ENCODE measurements at places on chromosomes 6 and 20.
A peak's percentile ranks its signal among the peaks of the same experiment; 100 is the strongest.

DNA sequence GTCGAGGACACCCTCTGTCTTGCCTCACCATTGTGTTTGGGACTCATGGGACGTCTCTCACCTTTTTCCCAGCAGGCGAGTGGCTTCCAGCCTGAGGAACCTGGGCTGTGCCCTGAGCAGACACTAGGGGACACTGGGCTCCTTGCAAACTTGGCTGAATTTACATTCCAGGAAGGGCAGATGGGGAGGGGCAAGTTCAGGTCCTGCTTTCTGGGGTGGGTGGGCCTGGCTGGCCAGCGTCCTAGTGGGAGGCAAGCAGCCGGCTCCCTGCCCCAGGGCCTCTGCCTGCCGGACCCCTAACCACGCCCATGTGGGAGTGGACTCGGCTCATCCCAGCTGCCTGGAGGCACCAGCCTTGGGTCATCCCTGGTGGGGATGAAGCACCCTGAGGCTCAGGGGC lies 48.2 kb upstream of the MLN start:
- no peak for DNase-seq

DNA sequence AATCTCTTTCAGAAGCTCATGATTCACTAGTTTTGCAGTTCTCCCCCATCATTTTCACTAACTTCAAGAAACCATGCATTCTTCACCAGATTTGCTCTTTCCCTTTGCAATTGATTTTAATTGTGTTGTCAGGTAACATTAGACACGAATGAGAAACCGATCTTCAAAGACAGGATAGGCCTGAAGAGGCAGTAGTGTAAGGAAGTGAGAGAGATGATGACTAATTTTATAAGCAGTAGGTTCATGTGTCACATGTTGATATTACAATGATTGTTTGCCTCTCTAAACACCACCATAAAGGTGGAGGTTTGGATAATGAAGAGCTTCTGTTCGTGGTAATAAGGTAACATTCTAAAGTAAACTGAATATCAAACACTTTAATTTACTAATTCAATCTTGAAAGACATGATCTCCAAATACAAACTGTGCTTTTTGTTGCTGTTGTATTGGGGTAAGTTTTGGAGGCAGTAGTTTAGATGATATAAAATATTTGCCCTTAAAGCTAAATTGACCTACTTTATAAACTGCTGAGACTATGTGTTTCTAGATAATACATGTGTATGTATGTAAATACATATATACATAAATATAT lies 207.2 kb downstream of the PHACTR1 start:
- no peak for DNase-seq

- DNase-seq: no peak
Observed at GRCh38 chr6:97864826-97865225, 581.8 kb upstream of the MMS22L start.

DNA sequence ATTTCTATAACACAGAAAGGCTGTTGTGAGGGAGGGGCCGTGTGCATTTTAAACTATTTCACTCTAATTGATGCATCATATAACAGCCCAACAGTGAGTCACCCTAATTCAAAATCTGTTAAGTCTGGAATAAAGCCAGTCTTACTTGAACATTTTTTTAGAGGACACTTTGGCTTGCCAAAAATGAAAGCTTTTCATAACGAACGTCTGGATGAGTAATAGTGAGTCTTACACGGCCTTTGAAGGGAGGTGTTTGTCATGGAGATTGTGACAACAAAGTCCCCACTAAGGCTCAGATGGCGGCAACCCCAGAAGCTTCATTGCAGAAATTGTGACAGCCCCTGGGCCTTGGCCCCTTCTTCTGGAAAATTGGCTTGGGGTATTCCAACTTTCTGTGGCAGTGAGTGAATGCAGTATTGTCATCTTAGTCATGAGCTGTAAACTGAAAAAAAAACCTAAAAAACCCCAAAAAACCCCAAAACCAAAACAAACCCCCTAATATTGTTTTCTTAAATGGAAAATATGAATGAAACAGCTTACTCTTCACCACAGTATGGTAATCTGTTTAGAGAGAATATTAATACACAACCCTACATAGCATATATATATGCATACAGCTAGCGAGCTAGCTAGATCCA lies 92.6 kb upstream of the CLDN20 start:
- no peak for DNase-seq

GRCh38 chr6:127855542-127856159 lies 45.2 kb downstream of the THEMIS start:
- no peak for DNase-seq

- no peak for DNase-seq
Observed at GRCh38 chr6:122758927-122759334, 20.6 kb upstream of the FABP7 start.

GRCh38 chr6:45697605-45698004 lies 318.1 kb downstream of the CLIC5 start:
- peak; percentile 91 for DNase-seq

GRCh38 chr20:6651016-6651415 lies 116.5 kb upstream of the BMP2 start:
- DNase-seq: no peak

DNA sequence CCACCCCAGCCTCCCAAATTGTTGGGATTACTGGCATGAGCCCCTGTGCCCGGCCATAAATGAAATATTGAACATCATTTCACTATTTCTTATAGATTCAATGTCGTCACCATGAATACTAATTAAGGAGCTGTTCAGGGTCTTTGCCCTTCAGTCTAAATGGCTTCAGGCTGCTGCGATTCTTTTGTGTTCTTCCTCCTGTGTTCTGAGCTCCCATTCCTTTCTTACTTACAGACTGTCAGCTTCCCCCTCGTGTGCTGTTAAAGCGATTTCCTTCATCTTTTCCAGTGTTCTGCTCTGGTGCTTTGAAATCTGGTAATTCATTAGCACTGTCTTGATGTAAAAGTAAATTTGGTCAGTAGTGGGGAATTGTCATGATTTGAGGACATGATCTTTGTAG lies 63.3 kb upstream of the PRDM1 start:
- DNase-seq: no peak

GRCh38 chr6:24329451-24329850 lies 28.4 kb downstream of the DCDC2 start:
- no peak for DNase-seq

DNA sequence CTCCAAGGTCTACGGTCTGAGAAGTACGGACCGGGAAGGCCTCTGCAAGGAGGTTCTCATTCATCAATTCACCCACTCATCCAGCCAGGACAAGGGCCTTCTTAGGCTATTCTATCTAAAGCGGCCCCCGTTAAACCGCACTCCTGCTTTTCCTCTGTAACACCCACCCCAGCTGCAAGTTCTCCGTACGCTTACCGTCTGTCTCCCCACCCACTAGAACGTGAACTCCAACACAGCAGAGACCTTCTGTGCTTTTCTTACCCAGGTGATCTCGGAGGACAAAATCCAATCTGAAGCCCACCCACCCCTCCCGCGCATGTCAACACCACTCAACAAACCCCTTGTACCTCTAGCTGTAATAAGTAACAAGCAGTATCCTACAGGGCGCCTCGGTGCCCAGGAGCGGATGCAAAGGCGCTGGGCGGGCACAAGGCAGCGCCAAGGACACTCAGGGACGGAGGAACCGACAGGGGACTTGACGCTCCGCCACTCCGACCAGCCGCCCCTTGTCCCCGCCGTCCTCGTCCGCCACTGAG lies 351 bp downstream of the AURKA start:
- DNase-seq: no peak

DNA sequence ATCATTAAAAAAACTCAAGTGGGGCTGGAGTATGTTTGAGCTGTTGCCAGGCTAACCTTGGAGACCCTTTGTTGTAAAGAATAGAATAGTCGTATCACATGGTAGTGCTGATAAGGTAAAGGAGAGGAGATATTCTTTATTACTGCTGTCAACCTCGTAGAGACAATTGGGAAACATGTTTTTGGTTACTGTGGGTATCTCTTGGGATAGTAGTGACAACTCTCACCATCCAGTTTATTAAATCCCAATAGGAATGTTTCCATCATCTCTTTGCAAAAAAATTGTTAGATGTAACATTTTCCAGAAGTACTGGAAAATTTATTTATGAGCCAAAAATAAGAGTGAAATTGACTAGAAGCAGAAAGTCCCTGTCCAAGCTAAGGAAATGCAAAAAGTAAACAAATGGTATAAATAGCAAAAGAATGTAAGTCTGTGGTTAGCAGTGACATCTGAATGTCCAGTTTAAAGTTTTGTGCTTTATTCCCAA lies 829.3 kb upstream of the CITED2 start:
- peak; percentile 21 for DNase-seq

DNA sequence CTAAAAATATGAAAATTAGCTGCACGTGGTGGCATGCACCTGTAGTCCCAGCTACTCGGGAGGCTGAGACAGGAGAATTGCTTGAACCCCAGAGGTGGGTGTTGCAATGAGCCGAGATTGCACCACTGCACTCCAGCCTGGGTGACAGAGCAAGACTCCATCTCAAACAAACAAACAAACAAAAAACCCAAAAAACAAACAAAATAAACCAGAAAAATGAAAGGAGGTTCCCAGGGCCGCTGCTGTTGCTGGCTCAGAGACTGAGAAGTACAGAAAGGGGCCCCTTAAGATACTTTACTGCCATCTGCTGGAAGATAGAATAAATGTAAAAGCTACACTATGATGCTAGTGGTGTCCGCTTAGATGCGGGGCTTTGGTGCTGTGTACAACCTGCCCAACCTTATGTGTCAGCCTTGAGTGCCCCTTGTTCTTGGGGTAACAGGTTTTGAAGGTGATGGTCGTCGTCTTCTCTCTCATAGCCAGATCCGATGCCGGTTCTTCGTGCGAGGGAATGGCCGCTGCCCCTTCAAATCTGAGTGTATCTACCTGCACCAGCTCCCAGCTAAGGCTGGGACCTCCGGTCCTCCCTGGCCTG lies 2.8 kb upstream of the FANCE start:
- peak; percentile 39 for DNase-seq

DNA sequence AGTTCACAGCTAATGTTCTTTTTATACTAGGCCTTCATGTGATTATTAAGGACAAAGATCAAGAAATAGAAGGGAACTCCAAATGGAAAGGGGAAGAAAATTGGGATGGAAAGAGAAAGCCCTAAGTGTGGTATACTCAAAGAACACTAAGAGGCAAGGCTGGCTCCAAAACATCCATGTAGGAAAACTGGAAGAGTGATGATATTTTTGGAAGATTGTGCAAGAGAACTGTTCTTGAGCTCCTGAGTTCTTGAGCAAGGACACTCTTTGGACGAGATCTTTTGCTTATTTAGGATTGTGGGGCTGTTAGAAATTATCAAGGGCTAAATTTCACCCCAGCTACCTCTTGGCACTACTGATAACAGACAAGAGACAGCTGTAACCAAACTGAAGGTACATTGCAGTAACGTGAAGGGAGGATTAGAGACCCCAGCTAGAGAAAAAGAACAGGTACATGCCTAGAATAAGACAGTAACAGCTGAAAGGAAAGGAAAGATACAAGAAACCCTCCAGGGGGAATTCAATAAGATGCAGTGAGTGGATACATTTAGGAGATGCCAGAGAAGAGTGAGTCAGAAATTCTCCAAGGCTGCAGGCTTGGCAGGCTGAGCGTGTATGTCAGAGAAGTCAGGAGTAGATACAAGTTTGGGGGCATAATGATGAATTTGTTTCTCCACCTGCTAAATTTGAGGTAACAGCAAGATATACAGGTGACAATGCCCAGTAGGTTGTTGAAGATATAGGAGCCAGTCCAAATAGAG lies 69.7 kb downstream of the CBLN4 start:
- no peak for DNase-seq

DNA sequence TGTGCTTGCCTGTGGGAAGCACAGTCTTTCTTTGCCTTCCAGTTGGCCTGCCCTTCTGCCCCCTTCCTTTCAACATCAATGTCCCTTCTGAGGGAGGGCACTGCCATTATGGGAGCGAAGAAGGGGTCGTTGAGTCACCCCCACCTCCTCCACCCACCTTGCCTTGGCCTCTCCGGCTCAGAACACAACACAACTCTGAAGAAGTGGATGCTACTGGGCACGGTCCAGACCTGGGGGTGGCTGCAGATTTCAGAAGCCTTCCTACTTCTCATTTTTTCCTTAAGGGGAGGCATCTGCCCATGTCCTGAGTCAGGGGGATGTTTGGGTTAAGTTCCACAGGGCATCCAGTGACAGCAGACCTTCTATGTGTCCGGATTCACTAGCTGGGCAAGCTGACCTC lies 72.1 kb downstream of the GFOD1 start:
- DNase-seq: no peak

DNA sequence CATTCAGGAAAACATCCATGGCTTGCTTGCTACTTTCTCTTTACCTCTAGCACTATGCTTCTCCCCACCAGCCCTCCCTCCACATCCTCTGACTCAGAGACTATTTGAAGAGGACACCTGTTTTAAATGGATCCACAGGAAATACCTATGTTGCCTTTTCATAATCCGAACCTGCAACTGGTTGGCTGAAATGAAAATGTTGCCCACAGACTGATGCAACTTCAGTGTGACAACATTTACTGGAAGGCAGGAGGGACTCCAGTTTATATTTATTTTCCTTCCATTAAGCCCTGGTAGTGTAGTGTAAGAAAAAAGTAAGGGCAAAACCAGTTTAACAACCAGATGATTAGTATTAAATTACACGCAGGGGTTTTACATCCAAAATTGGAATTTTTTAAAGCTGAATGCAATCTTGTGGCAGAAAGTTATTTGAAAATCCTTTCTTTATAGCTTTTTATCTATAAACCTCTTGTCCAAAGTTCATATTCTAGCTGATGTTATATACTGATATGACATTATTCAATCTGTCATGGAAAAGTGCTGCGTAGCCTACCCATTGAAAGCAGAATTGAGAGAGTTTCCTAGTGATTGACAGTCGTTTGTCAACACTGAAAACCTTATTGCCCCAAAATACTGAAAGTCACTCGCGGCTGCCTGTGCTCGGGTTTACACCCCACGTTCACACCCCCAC lies 881 bp upstream of the AIG1 start:
- peak; percentile 51 for DNase-seq

- no peak for DNase-seq
Observed at GRCh38 chr20:44008806-44009678, 94.4 kb downstream of the TOX2 start.

DNA sequence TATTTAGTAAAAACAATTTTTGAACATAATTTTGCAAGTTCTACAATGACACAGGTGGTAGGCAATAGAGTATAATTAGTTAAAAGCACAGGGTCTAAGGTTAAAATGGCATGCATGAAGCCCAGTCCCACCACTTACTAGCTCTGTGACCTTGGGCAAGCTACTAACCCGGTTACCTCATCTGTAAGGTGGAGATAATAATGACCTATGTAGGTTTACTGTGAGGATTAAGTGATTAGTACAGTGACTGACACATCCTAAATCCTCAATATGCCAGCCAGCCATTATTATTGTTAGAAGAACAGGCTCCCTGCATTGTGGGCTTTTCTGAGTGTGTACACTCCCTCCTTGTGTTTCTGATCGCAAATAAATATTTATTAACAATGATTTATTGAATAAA lies 26.2 kb downstream of the ATXN1 start:
- DNase-seq: no peak

GRCh38 chr6:14478381-14479225 lies 361.0 kb downstream of the CD83 start:
- no peak for DNase-seq

DNA sequence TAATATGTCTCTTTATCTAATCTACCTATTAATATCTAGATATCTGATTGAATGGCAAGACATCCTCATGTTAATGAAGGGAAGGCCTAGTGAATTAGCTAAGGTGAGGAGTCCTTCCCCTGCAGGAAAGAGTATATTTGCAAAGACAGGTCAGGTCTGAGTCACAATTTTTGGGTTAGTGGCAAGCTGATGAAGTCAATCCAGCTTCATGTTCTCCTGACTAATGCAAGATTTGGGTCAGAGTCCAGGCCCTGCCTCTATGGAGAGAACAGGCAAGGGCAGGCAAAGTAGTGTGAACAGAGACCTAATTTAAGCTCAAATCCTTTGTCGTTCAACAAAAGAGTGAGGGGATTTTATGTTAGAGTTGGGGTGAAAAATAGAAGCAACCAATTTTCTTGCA lies 496.7 kb downstream of the BMP2 start:
- no peak for DNase-seq
